HFFc6 (cell line): ENCODE measurements at places on chromosomes 1 and 21.

- no peak for DNase-seq
These were observed 386.1 kb downstream of the KCNH1 start for GRCh38 chr1:210747890-210748289.

GRCh38 chr1:17680308-17680707, 74.8 kb upstream of the ACTL8 start:
- no peak for DNase-seq

- DNase-seq: no peak
These were observed 496.7 kb downstream of the SMYD3 start for GRCh38 chr1:246010386-246010785.

GRCh38 chr1:218473522-218473921, 128.4 kb downstream of the TGFB2 start:
- DNase-seq: peak; percentile 56

DNA sequence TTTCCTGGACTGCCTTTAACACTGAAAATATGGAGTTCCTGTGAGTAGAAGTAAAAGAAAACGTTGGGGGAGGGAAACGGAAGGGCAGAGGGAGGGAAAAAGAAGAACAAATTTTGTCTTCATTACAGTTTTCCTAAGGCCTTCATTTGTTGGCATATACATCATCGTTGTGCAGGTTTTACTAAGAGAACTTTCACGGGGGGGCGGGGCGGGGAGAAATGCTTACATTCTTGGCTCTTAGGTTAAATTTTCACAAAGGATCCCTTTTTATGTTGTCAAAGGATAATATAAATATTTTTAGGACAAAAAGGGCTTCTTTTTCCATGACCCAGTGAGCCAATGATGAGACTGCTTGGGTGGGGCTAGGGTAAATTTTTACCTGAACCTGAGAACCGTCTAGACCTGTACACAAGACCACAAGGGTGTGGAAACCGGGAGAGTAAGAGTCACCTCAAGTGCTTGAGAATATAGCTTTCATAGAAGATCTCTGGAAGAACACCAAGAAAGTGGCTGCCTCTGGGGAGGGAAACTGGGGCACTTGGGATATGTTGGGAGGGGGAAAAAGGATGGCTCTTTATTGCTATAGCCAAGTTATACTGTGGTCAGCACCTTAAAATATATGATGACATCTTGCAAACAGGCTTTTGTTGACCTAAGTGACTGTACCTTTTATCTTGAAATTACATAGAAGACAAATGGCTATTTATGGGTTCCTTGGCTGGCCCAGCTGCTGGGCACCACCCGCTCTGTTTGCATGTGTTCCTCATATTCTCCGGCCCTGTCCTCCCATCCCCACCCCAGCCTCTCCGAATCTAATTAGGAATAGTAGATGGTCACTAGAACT, 2.0 kb upstream of the UTP25 start:
- DNase-seq: no peak

GRCh38 chr1:167101754-167102153, 7.9 kb downstream of the STYXL2 start:
- no peak for DNase-seq

GRCh38 chr1:5428351-5428750, 563.9 kb downstream of the NPHP4 start:
- no peak for DNase-seq
